ENCODE measurements at places on chromosomes 11 and 22.

DNA sequence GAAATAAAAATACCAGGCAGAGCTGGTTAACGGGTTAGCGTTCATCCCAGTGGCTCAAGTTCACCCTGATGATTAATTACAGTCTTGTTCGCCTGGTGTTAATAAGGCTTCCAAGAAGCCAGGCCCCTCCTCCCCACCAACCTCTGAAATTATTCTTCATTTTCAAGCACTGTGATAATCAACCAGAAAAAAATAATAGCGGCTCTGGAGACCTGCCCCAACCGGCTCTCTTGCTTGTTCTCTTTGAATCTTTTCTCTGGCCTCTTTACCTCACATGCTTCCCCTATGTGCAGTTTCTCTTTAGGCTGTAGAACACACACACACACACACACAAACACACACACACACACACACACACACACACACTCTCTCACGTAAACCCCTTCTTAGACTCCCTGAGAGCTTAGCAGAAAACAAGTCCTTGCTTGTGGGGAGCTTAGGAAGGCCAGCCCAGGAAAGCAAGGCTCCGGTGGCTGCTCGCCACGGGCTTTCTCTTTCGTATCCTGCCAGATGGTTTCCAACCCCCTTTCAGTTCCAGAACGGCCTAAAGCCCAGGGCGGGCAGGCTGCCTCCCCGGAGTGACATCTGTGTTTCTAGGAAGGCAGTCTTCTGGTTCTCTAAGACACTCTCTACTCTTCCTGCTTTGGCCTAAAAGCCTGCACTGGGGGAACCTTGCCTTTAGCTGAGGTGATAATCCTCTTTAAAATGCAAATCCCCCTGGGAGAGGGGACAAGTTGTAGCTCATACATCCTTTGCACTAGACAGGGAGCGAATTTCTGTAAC is 106.4 kb upstream of the SESN3 start:
- DNase-seq: peak; percentile 92

- DNase-seq: no peak
These were observed 53.6 kb downstream of the PITPNB start for GRCh38 chr22:27865496-27865895.

DNA sequence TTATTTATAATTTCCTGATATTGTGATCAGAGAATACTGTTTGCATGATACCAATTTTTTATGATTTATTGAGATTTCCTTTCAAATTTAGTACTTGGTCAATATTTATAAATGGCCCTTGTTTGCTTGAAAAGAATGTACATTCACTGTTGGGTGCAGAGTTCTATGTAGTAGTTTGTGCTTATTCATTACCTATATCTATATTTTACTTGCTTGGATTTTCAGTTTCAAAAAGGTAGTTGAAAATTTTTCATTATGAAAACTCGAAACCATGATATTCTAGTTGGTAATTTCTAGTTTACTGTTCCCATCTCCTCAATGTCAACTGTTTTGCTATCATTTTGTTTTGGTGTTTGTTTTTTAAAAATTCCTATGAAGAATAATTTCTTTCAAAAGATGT is 155.7 kb downstream of the AASDHPPT start:
- DNase-seq: no peak

- DNase-seq: no peak
These were observed 232.2 kb downstream of the GUCY1A2 start for GRCh38 chr11:106785913-106786650.

GRCh38 chr11:99534812-99535211 is 514.1 kb downstream of the CNTN5 start:
- DNase-seq: no peak

DNA sequence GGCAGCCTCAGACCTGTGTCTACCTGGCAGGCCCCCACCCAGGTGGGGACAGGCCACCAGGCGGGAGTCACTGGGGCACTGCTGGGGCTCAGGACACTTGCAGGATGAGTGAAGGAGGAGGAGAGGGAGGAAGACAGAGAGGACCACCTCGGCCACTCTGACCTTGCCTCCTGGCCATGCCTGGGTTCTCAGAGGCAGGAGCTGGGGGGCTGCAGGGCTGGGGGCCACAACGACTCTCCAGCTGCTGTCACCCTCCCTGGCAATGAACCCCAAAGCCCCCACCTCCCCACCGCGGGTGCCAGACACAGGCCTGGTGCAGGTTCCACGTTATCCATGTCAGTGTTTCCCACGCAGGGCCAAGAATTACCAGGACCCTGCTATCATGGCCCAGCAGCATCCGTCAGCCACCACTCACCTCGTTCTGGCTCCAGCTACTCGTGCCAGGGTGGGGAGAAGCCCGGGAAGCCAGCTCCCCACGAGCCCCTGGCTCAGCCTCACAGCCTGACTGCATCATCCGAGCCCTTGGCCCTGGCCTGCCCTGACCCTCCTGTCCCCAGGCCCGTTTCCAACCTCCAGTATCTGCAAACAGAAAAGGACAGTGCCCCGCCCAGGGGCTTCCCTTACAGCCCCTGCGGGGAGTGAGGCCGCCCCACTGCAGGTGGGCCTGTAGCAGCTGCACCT is 62.4 kb downstream of the BRD1 start:
- peak; percentile 13 for DNase-seq

DNA sequence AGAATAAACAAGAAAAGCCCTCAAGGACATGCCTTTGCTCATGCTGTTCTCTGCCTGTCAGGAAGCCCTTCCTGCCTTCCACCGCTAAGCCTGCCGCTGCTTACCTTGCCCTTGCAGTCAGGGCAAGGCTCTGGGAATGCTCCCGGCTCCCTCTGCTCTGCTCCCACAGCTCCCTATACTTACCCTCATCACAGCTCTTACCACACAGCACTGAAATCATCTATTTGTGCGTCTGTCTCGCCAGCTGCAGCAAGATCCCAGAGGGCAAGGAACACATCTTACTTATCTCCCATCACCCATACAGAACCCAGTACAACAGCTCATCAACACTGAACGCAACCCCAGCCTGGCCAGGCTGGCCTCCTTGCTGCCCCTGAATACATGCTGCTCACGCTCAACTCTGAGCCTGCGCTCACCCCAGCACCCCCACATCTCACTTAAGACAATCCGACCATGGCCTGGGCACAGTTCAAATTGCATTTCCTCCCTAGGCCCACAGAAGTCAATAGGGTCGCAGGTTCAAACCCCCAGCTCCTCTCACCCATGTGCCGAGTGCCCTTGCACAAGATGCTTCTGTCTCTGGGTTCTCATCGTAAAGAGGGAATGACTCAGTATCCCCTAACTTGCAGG is 161.8 kb downstream of the IGLL1 start:
- no peak for DNase-seq

- no peak for DNase-seq
These were observed 20.1 kb downstream of the UBE4A start for GRCh38 chr11:118379497-118379896.

DNA sequence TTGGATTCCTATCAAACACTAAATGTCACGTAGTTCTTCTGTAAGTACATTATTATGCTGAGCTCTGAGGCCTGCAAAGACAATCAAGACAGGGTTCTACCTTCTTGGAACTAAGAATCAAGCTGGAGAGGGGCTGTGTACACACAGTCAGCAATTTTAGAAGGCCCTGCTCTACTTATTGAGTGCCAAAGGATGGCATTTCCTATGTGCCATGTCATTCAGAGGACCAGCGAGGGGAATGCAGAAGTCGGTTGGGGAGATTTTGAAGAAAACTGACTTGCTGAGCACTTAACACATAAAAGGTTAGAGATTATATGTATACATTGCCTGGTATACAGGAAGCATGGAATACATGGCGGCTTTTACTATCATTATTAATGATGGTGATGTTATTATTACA is 5.3 kb downstream of the SLC37A2 start:
- no peak for DNase-seq

DNA sequence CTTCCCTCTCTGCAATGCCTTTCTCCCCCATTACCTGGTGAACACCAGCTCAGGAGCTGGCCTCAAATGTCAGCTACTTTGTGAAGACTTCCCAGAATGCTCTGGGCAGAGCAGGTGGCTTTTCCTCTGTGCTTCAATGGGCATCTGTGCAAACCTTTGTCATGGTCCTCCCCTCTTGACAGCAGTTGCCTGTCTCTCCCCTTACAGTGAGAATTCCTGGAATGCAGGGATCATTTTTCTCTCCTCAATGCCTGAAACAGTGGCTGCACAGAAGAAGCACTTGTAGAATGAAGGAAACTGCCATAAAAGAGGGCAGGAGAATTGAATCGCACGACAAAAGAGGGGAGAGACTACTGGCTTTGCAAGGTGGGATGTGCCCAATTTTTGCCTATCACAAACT is 92.8 kb upstream of the NARS2 start:
- no peak for DNase-seq

DNA sequence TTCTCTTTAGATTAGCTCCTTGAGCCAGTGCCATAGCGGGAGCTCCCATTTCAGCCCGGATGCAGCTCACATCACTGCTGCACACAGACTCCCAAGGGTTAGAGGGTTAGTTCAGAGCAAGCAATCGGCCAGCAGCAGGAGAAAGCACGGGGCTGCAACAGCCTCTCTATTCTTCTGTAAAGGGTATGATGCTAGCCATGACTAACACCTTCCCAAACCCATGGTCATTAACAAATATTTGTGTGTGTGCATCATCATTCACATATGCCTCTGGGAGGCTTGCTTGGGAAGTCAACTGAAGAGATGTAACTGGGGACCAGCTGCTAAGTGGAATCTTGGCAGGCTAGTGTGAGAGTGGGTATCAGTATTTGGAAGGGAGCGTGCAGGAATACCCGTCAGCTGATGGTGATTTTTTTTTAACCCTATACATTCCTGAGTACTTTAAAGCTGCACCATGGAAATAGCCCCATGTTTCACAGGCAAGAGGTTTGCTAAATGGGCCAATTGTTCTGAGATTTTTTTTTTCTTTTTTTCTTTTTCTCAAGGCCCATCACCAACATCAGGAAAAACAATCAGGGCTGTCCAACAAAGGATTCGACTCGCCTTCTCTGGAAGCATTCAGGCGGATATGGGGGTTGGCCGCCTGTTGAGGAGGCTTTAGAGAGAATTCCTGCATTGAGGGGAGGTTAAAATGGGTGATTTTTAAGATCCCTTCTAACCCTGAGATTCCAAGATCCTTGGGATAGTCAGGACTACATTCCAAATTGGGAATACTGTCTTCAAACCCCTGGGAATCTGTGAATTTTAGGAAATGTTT is 33.2 kb upstream of the CCDC89 start:
- peak; percentile 84 for DNase-seq

DNA sequence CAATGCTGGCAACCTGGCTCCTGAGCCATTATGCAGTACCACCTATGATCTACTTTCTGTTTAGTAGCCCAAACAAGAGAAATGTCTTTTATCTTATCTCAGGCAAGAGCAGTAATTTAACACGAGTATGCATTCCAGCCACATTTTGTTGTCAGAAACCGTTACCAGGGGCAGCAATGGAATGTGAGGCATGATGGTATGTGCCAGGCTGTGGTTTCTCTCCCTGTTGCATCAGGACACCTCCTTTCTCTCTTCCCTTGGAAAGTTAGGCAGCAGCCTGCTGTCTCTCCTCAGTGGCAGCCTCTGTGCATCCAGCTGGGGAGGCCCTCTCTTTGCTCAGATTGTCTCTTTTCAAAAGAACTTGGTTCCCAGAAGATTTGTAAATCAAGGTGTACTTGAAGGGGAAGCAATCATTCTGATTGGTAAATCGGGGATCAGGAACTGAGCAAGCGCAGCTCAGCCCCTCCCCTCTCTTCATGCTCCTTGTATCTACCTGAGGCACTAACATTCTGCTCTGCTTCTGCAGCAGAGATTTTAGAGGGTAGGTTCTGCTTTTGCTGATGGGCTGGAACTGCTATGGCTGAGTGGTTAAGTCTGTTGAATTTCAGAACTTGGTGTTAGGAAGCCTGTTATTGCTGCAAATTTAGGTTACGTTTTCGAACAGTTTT is 229.2 kb downstream of the ADAMTS15 start:
- DNase-seq: peak; percentile 40

DNA sequence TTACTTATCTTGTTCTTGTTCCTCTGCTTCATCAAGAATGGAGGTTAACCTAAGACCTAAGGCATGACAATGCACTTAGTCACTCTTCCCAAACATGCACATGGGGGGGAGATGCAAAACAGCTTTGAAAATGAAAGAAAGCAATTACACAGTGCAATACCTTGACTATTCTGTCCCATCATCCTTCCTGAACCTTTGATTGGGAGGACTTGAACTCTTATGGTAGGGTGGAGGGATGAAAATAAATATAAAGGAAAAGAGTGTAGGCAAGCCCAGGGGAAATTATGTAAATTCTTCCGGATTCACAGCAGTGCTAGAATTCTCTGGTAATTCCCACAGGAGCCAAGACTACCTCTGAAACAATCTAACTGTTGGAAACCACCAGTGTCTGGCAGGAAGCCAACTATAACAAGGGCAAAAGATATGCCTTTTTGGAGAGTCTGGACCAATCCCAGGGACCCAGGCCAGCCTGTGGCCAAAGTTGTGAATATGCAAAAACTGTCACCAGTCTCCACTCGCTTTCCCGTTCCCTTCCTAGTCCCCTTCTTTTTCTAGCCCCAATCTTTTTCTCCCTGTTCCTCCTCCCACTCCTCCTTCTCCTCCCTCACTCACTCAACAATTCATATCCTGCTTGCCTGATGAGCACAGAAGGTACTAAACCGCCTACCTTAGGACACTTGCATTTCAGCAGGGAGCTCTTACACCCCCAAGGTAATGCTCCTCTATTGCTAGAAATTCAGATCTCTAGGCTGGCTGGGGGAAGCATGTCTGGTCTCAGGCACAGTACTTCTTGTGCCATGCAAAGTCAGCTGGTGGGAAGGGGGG is 2.5 kb upstream of the RCN1 start:
- peak; percentile 40 for DNase-seq

All from femur (tissue), 1 donor.